ENCODE measurements at places on chromosomes 4 and X.
A peak's percentile ranks its signal among the peaks of the same experiment; 100 is the strongest.

DNA sequence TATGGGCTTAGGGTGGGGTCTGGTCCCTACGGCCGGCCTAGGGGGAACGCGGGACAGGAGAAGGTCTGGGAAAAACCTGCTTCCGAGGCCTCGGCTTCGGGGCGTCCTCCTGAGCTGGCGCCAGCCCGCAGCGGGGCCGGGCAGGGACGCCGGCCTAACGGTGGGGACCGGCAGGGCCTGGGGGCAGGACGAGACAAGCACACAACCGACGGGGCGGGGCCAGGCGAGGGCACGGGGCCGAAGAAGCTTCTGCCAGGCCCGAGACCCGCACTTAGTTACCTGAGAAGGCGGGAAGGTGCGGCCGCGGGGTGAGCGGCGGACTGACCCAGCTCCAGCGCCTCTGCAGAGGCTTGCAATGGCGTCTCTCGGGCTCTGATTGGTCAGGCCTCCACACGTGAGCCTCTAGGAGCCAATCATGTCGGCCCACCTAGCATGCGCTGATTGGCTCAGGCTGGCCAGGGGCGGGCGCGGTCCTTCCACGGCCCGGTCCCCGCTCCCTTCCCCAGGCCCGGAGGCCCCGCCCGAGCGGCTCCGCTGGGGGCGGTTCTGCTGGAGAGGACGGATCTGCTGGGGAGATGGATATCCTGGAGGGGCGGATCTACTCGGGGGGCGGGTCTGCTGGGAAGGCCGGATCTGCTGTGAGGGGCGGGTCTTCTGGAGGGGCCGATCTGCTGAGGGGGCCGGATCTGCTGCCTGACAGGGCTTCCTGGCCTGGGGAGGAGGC is 44.3 kb downstream of the CPLX1 start:
- peak; percentile 95 for DNase-seq

GRCh38 chr4:130110770-130111169 is 1014.8 kb downstream of the C4orf33 start:
- no peak for DNase-seq

GRCh38 chr4:93761286-93761685 is 67.3 kb upstream of the ATOH1 start:
- DNase-seq: no peak

DNA sequence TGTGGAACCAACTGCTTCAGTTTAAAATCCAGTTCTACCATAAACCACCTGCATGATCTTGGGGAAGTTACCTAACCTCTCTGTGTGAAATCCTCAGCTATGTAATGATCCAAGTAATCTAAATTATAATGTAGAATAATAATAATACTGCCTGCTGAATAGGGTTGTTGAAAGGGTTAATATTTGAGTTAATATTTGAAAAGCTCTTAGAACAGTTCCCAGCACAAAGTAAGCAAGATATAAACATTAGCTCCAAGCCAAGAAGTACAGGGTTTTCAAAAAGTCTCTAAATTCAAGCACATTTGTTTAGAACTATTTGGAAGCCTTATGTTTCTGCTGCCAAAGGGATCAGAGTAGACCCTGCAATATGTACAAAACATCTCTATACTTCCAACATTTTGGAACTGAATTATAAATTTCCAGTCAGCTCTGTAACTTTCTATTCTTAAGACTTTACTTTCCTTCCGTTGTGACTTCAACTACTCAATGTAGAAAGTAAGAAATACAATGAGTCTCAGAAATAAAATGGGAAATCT is 76.7 kb upstream of the FAM9C start:
- no peak for DNase-seq

- no peak for DNase-seq
These were observed 123.7 kb downstream of the CBLL2 start for GRCh38 chrX:22396408-22396807.

GRCh38 chr4:73998040-73999011 is at the start of gene CXCL5:
Gene CXCL5, minus strand, starts transcription at chr4:73998677. Its CDS starts 96 bp downstream, at chr4:73998581.
- no peak for DNase-seq

DNA sequence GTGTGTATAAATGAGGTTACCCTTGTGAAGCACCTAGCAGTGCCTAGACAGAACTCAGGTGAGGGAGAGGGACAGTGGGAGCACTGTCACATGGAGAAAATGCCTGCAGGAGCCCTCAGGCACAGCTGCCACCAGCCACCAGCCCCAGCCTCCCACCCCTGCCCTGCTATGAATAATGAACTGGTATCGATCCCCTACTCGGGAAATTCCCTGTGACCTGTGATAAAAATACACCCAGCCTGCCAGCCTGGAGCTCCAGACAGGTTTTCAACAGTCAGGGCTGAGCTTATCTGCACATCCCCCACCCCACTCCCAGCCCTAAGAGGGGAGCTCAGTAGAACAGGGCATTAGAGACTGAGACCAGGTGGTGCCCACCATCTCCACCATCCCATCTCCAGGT is 159.6 kb upstream of the PJA1 start:
- DNase-seq: no peak

DNA sequence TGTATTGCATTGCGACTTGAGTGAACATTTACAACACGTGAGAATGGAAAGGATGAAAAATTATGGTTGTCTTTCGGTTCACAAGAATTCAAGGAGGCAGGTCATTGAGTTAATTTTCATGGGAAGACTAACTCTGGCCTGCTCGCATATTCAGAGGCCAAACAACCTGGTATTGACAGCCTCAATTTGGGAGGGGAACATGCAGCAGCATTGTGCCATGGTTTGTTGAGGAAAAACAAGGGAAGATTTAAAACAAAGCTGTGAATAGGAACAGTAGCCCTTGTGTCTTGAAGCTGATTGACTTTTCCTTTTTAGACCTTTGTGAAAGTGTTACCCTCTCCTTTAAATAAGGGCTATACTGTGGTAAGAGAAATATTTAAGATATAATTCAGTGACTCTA is 31.9 kb downstream of the FAT4 start:
- DNase-seq: no peak

- no peak for DNase-seq
These were observed 53.7 kb upstream of the RBPJ start for GRCh38 chr4:26267087-26267486.

- no peak for DNase-seq
These were observed 129.3 kb downstream of the SHROOM3 start for GRCh38 chr4:76564123-76564915.

DNA sequence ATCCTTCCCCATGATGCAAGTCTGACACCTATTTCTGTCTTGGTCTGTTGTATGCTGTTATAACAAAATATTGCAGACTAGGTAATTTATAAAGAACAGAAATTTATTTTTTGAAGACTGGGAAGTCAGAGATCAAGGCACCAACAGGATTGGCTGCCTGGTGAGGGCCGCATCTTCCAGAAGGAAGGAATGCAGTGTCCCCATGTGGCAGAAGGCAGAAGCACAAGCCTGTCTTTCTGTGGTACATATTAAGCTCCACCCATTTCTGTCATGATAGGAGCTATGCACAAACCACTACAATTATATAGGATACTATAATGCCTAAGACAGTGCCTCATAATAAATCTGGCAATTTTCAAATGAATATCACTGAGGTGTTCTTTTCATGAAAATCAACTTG is 502.3 kb upstream of the DIAPH2 start:
- DNase-seq: no peak

GRCh38 chr4:183738081-183738673 is 79.1 kb downstream of the TRAPPC11 start:
- DNase-seq: no peak

DNA sequence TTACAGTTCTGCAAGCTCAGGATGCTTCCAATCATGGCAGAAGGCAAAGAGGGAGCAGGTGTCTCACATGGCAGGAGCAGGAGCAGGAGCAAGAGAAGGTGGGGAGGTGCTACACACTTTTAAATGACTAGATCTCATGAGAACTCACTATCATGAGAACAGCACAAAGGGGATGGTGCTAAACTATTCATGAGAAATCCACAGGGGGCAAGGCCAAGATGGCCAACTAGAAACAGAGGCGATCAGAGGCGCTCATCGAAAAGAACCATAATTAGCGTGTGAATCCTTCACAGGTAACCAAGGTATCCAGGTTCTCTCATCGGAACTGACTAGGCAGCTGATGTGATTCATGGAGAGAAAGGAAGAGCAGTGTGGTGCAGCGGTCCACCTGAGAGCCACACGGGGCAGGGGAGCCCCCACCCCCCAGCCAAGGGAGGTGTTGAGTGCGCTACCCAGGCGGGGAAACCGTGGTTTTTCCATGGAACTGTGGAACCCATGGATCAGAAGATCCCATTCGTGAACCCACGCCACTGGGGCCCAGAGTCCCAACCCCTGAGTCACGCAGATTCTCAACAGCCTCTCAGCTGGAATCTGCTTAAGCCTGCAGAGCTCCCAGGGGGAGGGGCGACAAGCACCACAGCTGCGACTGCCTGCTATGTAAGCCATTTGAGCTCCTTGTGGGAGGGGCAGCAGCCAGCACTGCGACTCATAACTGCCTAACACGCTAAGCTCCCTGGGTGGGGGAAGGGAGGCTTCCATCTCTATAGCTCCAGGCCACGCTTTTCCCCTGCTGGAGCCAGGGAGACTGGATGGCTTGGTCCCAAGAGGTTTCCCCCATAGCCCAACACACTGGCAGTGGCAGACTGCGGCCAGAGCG is 46.7 kb downstream of the FGF16 start:
- DNase-seq: no peak

GRCh38 chr4:87416965-87417364 is 5.4 kb upstream of the NUDT9 start:
- DNase-seq: no peak

GRCh38 chr4:121150486-121150885 is 13.6 kb downstream of the TNIP3 start:
- DNase-seq: no peak
